ENCODE measurements at places on chromosomes 3 and 15. TPM values are rescaled to one million over a fixed set of nuclear protein-coding genes. Genes with fewer than 3 reads are reported as not detected.

DNA sequence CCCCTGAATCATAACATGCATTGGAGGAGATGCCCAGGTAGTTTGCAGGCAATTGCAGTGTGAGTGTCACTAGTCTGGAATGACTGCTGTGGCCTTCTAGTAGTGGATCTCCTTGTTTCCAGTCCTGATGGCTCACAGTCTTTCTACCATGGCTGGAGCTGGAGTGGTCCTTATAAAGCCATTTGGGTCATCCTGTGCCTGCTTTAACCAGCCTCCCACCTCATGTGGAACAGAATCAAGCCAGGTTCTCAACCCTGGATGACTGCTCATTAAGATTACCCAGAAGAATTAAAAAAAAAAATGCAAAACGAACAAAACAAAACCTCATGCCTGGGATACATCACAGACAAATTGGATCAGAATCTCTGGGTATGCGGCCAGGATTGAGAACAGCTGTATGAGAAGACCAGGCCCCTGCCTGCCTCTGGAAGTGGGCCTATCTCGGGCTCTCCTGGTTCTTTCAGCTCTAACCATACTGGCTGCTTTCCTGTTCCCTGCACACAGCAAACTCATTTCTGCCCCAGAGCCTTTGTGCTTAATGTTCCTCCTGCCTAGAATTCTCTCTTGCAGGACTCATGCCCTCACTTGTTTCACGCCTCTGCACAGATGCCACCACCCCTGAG is 96.4 kb downstream of the ITPR1 start:
- DNase-seq = no peak

DNA sequence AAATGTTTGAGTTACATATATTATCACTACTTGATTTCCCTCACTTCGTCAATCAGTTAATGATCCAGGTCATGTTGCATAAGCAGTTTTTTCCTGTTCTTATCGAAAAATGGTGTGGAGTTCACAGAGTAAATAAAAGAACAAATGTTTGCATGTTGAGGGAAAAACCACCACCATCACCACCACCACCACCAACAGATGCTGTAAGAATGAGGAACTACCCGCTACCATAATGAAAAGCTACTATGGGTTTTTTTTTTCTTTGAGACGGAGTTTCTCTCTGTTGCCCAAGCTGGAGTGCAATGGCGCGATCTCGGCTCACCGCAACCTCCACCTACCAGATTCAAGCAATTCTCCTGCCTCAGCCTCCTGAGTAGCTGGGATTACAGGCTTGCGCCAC is 27.6 kb downstream of the RUBCN start:
- no peak for DNase-seq

GRCh38 chr15:54088837-54089236 is 110.6 kb downstream of the UNC13C start:
- DNase-seq = no peak

- no peak for DNase-seq
These were observed at the start of gene SFMBT1 for GRCh38 chr3:53045518-53046170. Gene SFMBT1 (minus strand): TSS chr3:53046073. CDS start chr3:52969128, 76,945 bp downstream.

DNA sequence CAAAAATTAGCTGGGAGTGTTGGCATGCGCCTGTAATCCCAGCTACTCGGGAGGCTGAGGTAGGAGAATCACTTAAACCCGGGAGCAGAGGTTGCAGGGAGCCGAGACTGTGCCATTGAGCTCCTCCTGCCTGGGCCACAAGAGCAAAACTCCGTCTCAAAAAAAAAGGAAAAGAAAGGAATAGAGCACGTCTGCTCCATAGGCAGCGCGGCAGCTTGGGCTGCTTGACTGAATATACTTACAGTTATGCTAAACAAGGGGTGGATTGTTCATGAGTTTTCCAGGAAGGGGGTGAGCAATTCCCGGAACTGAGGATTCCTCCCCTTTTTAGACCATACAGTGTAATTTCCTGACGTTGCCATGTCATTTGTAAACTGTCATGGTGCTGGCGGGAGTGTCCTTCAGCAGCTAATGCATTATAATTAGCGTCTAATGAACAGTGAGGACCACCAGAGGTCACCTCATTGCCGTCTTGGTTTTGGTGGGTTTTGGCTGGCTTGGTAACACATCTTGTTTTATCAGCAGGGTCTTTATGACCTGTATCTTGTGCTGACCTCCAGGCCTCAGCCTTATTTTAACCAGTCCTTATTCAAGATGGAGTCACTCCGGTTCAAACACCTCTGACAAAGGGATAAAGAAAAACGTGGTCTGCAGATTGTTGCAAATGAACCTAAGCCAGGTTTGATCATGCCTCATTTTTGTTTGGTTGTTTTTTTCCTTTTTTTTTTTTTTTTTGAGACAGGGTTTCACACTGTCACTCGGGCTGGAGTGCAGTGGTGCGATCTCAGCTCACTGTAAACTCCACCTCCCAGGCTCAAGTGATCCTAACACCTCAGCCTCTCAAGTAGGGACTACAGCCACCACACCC is 24.9 kb upstream of the SENP5 start:
- no peak for DNase-seq

Gene PLA1A
- 7.8 TPM for total RNA-seq

Gene ATP8B4
- not detected for total RNA-seq

Gene C15orf40
- total RNA-seq = 14.9 TPM

Gene RAB8B
- total RNA-seq = 26.1 TPM
